ENCODE measurements at places on chromosomes 6 and 20.

GRCh38 chr6:165777680-165778079 lies 114.6 kb upstream of the PDE10A start:
- DNase-seq: no peak

GRCh38 chr6:53300656-53301551 lies 47.8 kb downstream of the ELOVL5 start:
- DNase-seq: no peak

GRCh38 chr6:43511824-43512415 lies 1.8 kb upstream of the LRRC73 start:
- DNase-seq: no peak

DNA sequence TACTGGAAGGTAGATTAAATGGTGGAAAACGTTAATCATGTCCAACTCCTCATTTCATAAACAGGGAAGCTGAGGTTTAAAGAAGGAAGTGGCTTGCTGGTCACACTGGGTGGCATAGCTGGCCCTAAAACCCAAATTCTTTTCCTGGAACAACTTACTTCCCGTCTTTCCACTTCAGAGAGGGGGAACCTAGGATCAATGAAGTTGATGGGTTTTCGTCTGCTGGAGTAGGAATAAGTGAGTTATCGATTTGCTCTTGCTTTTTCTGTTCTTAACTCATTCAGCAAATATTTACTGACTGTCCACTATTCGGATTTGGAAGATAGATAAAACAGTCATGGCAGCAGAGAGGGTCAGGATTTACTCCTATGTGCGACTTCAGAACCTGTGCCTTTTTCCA lies 1.2 kb upstream of the SYS1 start:
- DNase-seq: no peak
